ENCODE measurements at places on chromosomes 13 and 19.

DNA sequence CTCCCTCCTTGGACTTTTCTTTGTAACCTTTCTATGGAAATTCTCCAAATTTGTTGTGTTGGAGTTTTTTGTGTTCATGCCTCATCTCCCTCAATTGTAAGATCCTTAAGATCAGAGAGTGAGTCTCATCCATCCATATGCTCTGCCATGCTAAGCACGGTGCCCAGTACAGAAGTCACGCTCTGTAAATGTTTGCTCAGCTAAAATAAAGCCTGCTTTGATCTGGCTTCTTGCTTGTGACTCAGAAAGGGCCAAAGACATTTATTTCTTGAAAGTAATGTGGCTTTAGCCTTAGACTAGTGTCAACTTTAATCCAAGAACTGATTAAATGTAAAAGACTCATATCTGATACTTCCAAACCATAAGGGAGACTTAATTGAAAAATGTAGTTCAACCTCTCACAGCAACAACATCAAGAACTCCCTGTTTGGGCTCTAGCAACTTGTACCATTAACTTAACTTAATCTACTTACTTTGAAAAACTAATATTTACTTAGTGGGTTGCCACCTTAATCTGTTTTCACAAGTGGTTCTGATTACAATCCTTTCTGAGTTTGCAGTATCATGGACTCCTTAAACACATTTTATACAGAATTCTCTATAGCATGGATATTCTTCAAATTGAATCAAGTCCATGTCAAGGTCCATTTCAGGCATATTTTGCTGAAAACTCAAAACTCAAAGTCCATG, 100.2 kb downstream of the KL start:
- no peak for DNase-seq

GRCh38 chr13:27794921-27795717, 2.8 kb downstream of the GSX1 start:
- no peak for DNase-seq

- DNase-seq: no peak
These were observed 187.2 kb downstream of the ITGBL1 start for GRCh38 chr13:101639711-101640110.

GRCh38 chr13:37068962-37069361, 9.5 kb upstream of the SUPT20H start:
- DNase-seq: no peak

GRCh38 chr19:17347877-17348276, 10.5 kb downstream of the GTPBP3 start:
- DNase-seq: no peak

GRCh38 chr19:9996541-9996940, 13.8 kb downstream of the COL5A3 start:
- DNase-seq: no peak

DNA sequence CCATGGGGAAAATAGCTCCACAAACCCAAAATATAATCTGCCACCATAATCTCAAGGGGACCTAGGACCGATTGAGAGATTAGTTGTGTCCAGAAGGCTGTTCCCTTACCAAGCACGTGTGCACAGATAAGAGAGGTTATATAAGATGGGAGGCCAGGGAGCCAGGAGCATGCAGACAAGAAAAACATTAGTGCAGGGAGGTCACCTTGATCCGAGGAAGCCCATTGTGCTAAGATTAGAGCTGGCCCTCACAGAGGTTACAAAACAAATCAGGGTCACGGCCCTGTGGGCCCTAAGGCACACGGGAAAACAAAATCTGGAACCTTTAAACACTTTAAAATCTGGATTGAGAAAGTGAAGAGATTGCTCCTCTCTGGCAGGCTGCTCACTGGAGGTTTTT, 37.7 kb downstream of the RGCC start:
- no peak for DNase-seq

DNA sequence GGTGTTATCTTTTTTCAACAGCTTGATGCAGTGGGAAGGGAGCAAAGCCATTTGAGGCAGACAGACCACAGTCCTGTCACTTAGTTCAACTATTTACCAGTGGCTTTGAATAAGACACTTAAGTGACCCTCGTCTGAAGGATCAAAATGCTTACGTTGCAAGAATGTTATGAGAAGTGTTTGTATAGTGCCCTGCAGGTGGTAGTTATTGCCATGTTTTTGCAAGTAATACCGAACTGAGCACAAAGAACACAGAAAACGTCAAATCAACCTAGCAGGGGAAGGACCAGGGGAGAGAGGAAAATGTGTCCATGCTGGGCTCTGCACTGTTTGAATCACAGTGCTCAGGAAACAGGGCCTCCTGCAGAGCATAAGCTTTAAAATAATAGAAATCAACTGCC, 2.8 kb downstream of the SOHLH2 start:
- DNase-seq: peak; percentile 18

DNA sequence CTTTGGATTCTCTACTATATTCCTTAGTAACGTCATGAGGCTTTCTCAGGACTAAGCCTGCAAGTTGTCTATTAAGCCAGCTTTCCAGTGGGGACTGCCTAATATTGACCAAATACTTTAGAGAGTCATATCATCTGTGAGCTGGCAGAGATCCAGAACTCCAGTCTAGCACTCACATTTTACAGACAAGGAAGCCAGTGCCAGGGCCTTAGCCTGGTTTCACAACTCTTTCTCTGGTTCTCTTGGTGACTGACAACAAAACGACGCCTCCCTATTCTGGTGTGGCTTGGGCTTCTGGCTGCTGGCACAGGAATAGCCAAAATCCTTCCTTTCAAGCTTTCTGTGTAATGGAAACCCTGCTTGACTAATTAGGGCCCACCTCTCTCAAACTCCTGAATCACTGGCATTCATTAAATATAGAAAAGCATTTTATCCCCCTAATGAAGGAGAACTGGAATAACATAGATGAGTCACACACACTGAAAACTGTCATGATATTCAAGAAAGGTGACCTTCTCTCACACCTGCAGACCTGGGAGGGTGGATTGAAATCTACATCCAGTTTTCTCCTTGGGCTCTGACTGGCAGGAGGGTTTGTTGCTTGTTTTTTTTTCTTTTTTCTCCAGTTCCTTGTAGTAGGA, 75.2 kb upstream of the UBL3 start:
- DNase-seq: peak; percentile 83

DNA sequence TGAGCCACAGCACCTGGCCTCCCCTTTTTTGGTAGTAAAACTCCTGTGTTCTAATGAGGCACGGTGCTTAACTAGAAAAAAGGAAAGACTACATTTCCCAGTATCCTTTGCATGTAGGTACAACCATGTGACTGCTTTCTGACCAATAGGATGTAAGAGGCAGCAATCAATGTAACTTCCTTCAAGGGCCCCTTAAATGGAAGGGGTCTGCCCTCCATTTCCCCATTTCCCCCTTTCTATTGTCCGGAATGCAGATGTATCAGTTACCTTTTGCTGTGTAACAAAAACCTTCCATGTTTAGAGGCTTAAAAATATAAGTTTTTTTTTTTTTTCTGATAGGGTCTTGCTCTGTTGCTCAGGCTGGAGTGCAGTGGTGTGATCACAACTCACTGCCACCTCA, 2.2 kb downstream of the GPR32 start:
- DNase-seq: no peak

DNA sequence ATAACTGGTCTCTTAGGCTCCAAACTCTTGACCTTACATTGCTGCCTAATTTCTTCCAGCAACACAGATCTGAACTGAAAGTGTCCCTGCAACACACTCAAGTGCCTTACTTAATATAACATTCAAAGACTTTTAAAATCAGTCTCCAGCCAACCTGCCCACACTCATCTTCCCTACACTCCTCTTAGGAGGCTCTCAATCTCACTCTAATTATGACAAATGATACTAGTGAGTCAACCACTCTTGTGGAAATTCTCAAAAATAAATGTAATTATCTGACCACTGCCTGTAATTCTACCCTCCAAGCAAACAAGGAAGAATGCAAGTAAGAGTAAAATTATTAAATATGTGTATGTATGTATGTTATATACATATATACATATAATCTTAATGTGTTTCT, 348.1 kb upstream of the MIR17HG start:
- no peak for DNase-seq

- DNase-seq: peak; percentile 73
These were observed 310.9 kb downstream of the ZNF536 start for GRCh38 chr19:30682999-30683536.

DNA sequence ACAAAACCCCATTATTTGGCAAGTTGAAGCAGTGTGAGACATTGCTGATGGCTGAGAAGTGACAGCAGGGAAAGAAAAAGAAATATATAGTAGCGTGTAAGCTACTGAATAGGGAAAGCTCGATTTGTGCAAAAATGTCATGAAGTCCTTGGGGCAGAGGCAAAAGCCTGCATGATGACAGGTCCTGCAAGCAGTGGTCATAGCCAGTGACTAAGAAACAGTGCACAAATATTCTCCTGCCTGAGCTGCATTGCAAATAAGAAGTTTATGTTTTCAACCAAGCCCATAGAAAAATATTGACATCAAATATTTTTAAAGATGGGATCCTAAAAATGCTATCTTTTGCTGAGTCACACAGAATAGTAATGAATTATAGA, 270.0 kb downstream of the SLITRK6 start:
- DNase-seq: no peak

GRCh38 chr13:60753641-60754040, 356.6 kb downstream of the TDRD3 start:
- no peak for DNase-seq
